Suppressor macrophage treated with lipopolysaccharide for 1 hour (primary cell): ENCODE measurements at places on chromosomes 1 and 21.
A peak's percentile ranks its signal among the peaks of the same experiment; 100 is the strongest.

DNA sequence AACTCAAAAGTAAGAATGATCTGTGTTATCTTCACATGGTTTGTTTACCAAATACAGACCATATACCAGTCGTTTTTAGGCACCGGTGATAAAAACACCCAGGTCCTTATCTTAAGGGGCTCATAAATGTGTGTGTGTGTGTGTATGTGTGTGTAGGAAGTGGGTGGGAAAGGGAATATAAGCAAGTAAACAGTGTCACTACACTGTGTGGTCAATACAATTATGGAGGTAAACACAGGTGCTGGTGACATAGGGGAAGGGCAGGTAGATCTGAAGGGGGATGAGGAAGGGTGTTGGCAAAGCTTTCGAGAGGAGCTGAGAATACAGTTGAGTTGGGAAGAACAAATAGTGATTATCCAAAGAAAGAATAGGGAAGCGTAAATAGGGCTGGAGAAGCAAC is 19.1 kb upstream of the MRPS6 start:
- DNase-seq, result no peak

GRCh38 chr1:157407917-157408525 is 144.3 kb downstream of the FCRL5 start:
- DNase-seq, result peak; percentile 28

GRCh38 chr1:117821382-117821755 is 108.1 kb downstream of the GDAP2 start:
- DNase-seq, result no peak

- DNase-seq, result no peak
Observed at GRCh38 chr1:3518256-3518655, 63.8 kb downstream of the ARHGEF16 start.

DNA sequence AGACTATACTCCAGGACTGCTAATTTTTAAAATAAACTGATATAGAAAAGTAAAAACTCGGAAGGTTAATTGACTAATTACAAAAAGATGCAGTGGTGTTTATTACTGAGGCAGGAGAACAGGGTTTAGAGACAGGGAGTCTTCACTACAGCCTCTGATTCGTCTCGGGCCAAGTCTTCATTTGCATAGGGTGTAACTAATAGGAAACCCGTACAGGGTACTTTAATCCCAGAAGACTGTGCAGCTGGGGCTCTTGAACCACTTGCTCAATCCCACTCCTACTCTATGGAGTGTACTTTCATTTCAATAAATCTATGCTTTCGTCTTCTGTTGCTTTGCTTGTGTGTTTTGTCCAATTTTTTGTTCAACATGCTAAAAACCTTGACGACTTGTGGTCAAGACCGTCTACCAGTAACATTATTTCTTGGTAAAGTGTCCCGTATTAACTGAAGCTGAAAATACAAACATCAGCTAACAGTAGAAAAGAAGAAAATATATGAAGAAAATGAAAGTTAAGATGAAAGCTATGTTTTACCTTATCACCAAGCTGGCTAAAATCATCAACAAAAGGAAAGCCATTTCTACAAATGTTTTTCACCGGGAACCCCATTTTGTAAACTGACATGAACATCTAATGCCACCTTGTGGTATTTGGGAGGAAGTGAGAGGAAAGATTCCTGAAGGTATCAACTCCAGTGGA is 8.0 kb downstream of the SDHB start:
- peak; percentile 75 for DNase-seq

- DNase-seq, result peak; percentile 56
Observed at GRCh38 chr1:35847935-35848565, 35.0 kb upstream of the AGO1 start.

GRCh38 chr1:22491995-22492715 is 40.5 kb downstream of the ZBTB40 start:
- DNase-seq, result peak; percentile 22

GRCh38 chr1:19357299-19357986 is 45.3 kb downstream of the SLC66A1 start:
- no peak for DNase-seq

- no peak for DNase-seq
Observed at GRCh38 chr21:34343347-34343746, 20.5 kb upstream of the KCNE2 start.

DNA sequence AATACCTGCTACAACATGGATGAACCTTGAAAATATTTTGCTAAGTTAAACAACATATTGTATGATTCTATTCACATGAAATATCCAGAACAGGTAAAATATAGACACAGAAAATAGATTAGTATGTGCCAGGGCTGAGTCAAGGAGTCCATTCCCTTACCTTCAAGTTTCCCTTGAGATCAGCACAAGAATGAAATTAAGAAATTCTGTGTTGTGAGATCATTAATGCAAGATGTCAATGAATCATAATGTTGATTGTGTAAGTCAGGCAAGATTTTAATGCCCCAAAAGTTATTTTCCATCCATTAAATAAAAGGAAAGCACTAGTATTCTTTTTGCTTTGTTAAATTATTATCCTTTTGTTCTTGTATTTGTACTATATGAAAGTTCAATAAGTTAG is 139.4 kb downstream of the MRPL39 start:
- peak; percentile 89 for DNase-seq

DNA sequence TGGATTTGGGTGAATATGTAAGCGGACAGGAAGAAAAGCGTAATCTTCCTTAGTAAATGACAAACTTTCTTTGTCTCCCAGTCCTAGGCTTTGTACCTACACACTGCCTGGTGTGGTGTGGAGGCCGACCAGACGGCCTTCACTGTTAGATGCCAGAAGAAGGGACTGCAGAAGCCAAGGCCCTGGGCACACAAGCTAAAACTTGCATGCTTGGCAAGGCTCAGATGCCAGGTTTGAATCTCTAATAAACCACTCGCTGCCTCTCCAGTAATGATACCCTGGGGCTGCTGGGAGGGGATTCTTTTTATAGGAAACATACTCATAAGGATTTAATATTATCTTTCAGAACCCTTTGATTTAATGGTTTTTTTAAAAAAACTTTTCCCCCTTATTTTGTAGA is 263.8 kb downstream of the PTPRC start:
- no peak for DNase-seq

- DNase-seq, result no peak
Observed at GRCh38 chr1:238061967-238062613, 171.4 kb upstream of the ZP4 start.

DNA sequence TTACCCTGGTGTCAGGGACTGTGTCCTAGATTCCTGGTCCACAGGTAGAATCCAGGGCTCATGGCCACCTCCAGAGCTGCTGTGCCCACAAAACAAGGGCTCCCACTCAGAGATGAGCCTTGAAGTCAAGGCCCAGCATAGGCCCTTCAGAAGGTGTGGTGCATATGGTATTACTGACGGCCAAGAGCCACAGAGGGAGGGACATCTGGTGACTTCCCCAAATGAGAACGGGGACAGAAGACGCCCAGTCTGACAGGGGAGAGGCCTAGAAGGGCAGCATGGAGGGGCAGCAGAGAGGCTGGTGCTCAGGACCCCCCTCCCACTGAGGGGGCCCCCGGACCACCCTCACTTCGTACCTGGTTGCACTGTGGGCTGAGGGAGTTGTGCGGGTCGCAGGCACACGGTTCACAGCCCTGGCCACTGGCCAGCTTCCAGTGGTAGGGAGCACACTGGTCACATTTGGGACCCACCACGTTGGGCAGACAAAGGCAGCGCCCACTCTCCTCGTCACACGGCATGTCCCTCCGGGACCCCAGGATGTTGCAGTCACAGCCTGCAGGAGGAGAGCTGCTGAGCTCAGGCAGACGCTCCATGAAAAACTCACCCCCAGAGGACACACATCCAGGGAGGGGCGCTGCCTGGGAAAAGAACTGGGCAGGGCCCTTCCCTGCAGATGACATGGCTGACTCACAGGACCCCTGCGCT is 25.0 kb downstream of the LAMB3 start:
- peak; percentile 55 for DNase-seq

GRCh38 chr1:19166066-19166465 is 44.0 kb downstream of the UBR4 start:
- DNase-seq, result no peak

GRCh38 chr1:41528106-41528505 is 43.6 kb upstream of the EDN2 start:
- no peak for DNase-seq

DNA sequence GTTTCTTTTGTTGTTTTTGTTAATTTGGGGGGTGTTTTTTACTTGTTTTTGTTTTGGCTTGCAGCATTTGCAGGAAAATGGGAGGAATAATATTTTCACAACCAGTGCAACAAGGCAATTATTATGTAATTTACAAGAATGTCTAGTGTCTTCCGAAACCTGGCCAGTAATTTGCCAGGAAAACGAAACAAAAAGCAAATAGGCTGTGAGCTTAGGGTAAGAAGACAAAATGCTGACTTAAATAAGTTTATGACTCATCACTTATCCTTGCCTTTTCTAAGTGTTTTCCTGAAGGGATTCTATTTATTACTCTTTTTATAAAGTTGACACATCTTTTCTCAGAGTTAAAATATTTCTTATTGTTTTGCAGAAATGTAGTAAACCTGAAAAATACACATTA is 49.8 kb downstream of the KCNT2 start:
- DNase-seq, result peak; percentile 30

DNA sequence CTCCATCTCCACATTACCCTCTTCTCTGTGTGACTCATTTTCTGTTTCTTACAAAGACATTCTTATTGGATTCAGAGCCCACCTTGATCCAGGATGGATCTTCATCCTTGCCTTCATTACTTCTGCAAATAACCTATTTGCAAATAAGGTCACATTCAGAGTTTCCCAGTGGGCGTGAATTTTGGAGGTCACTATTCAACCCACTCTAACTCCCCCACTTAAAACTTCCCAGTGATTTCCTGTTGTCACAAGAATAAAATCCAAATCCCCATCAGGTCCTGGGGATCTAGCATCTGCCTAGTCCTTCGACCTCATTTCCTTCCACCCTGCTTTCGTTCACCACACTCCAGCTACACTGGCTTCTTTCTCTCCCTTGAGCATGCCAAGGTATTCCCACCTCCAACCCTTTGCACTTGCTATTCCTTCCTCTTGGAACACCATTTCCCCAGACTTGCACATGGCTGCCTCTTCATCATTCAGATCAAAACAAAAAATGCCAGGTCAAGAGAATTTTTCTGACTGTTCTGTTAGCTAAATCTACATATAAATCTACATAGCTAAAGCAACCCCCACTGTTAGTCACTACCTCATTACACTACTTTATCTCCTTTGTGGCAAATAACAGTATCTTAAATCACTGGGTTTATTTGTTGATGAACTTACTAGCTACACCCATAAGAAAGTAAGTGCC is 187.2 kb downstream of the TOMM20 start:
- peak; percentile 66 for DNase-seq

GRCh38 chr1:206575165-206575893 is 36.9 kb downstream of the EIF2D start:
- peak; percentile 96 for DNase-seq

GRCh38 chr1:1001057-1001783 is 1.3 kb upstream of the HES4 start:
- DNase-seq, result no peak

DNA sequence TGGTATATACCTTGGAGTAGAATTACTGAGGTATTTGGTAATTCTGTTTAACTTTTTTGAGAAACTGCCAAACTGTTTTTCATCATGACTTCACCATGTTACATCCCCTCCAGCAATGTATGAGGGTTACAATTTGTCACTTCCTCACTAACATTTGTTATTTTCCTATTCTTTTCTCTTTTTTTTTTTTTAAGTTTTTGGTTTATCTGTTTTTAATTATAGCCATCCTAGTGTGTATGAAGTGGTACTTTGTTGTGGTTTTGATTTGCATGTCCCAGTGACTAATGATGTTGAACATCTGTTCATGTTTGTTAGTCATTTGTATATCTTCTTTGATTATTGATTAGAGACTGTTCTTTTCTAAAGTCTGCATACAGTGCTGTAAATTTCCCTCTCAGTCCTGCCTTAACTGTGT is 147.3 kb downstream of the HS2ST1 start:
- no peak for DNase-seq

DNA sequence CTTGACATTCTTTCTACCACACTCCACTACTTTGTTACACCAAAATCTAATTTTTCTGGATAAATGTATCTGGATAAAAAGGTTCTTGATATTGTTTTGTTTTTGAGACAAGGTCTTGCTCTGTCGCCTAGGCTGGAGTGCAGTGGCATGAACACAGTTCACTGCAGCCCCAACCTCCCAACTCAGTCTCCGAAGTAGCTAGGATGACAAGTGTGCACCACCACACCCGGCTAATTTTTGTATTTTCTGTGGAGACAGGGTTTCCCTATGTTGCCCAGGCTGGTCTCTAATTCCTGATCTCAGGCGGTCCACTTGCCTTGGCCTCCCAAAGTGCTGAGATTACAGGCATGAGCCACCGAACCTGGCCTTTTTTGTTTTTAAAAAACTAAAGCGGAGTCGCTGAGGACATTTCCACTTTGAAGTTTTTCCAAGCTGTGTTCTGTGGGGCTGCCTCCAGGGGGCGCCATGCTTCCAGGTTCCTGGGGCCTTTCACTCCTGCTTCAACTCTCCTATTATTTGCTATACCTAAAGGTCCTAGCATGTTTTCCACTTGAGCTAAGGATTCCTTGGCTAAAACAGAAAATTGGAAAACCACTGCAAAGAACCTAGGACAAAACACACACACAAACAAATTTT is 14.1 kb upstream of the NCMAP start:
- peak; percentile 50 for DNase-seq

DNA sequence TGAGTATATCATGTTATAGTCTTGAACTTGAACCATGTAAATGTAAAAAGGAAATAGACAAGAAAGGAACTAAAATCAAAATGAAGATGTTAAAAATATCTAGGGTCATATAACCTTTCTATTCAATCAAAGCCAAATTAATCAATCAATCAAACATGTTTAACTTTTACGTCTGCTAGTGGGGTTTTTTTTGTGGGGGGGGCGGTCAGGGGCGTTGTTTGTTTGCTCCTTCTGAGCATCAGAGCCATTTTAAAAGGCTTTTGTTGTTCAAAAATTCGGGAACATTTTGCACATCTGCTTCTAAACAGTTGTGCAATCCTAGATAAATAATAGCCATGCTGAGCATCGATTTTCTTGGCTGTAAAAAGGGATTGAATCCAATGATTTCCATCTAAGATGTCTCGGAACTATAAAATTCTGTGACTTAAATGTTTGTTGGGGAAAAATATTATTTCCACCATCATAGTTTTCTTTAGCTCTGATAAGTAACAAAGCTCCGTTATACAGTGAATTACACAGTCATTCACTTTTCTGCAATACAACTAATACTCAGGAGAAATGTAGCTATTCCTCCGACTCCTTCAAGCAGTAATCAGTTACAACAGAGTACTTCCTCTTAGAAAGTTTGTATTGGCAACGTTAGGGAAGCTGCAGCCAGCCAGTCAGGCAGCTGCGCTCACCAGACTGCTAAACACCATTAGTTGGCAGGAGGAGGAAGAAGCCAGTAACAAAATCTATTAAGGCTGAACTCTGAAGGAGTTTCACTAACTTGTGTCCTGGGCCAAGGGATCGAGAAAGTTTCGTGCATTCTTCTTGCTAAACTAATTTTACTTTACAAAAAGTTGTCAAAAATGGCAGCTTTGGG is 2.2 kb downstream of the SPATA6 start:
- peak; percentile 82 for DNase-seq
